Stimulated activated CD4-positive, alpha-beta T cell treated with anti-CD3 and anti-CD28 coated beads, Interleukin-15, amount 100 ng/mL, for 1 hour (primary cell): ENCODE measurements at places on chromosomes 3 and 15.

DNA sequence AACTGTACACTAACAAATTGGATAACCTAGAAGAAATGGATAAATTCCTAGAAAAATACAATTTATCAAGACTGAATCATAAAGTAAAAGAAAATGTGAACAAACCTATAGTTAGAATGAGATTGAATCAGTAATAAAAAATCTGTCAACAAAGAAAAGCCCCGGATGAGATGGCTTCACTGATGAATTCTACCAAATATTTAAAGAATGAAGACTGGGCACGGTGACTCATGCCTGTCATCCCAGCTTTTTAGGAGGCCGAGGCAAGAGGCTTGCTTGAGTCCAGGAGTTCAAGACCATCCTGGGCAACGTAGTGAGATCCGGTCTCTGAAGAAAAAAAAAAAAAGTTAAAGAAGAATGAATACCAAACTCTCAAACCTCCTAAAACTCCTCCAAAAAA is 17.7 kb upstream of the AP4E1 start:
- no peak for DNase-seq

GRCh38 chr3:18790384-18790783 is 357.9 kb upstream of the KCNH8 start:
- no peak for DNase-seq

GRCh38 chr15:72481015-72481659 is 7.0 kb downstream of the ARIH1 start:
- no peak for DNase-seq

DNA sequence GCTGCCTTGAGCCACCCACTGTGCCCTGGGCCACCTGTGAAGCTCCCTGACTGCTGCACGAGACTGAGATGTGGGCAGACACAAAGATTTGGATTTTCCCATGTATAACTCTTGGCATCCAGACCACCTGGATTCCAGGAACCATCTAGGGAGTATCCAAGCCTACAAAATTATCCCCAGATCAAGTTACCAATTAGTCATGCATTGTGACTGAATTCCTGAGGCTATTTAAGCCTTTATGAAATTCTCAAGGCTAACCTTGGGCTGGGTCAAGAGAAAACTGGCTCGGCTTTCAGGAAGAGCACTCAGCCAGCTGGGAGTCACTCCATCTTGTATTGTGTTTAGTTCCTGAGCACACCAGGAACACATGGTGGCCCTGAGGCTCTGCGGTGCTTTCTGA is 13.3 kb upstream of the ATP13A5 start:
- no peak for DNase-seq

DNA sequence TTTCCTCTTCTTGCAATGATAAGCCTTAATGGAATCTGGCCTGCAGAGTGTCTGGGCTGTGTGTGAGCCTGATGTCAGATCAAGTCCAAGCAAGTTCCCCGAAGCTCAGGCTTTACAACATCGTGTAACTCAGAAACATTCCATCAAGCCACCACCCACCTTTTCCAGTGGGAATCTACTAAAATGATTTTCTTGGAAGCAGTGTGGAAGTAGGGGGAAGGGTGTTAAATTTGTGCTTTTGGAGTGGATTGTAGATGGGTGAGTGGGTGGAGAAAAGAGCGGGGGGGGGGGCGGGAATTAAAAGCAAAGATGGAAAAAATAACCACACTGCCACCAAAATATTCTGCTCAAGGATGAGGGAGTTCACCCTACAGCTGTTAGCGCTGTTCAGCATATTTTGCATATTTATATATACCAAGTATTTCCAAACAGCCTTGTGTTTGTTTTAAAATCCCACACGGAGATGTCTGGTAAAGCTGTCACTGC is 53.6 kb downstream of the VGLL3 start:
- DNase-seq, result no peak

DNA sequence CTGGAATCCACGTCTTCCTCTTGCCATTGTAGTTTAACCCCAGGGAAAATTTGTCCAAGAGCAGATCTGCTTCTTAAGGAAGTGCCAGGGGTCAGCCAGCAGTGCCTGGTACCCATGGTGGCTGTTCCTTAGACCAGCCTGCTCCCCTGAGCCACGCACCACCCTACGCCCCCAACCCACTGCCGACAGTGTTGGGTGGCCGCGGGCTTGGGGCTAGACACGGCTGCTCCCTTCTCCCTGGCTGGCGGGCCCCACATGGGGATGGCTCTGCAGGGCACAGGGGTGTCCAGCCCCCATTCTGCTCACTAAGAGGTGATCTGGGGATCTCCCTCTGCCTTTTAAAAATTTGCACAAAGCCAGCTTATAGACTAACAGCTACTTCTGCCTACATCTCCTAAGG is 104.8 kb downstream of the TMEM266 start:
- DNase-seq, result no peak

GRCh38 chr3:63847718-63848450 is 15.7 kb downstream of the THOC7 start:
- DNase-seq, result no peak

GRCh38 chr3:15117011-15117410 is 18.1 kb upstream of the RBSN start:
- no peak for DNase-seq

GRCh38 chr3:85576697-85577200 is 618.0 kb downstream of the CADM2 start:
- no peak for DNase-seq
